Stomach (tissue), 19 donors: ENCODE measurements at places on chromosomes 1 and 21. TPM values are rescaled to one million over a fixed set of nuclear protein-coding genes. Genes with fewer than 3 reads are reported as not detected.

The CELA3B gene
- not detected for total RNA-seq

The PLA2G2D gene
- not detected for total RNA-seq

The OBSCN gene
- 42.6 TPM for total RNA-seq

The DLGAP3 gene
- total RNA-seq: 0.29 TPM

The PRDM16 gene
- total RNA-seq: 222 TPM

The S100A8 gene
- total RNA-seq: 29.7 TPM

The HSD3B1 gene
- not detected for total RNA-seq

The SEMA4A gene
- total RNA-seq: 2.6 TPM

The POU2F1 gene
- total RNA-seq: 15.8 TPM

The GGPS1 gene
- 7.6 TPM for total RNA-seq

The HAO2 gene
- 0.73 TPM for total RNA-seq

The TBX15 gene
- not detected for total RNA-seq

The SLC30A10 gene
- not detected for total RNA-seq

The CFH gene
- 198 TPM for total RNA-seq

The CD1E gene
- total RNA-seq: not detected

The AXDND1 gene
- not detected for total RNA-seq

The APCS gene
- total RNA-seq: not detected

The LINGO4 gene
- total RNA-seq: not detected

The VCAM1 gene
- 1.3 TPM for total RNA-seq

The CALML6 gene
- total RNA-seq: not detected

The RAB25 gene
- total RNA-seq: 45.5 TPM
